Naive thymus-derived CD8-positive, alpha-beta T cell (primary cell): ENCODE measurements at places on chromosomes 5 and 9.

DNA sequence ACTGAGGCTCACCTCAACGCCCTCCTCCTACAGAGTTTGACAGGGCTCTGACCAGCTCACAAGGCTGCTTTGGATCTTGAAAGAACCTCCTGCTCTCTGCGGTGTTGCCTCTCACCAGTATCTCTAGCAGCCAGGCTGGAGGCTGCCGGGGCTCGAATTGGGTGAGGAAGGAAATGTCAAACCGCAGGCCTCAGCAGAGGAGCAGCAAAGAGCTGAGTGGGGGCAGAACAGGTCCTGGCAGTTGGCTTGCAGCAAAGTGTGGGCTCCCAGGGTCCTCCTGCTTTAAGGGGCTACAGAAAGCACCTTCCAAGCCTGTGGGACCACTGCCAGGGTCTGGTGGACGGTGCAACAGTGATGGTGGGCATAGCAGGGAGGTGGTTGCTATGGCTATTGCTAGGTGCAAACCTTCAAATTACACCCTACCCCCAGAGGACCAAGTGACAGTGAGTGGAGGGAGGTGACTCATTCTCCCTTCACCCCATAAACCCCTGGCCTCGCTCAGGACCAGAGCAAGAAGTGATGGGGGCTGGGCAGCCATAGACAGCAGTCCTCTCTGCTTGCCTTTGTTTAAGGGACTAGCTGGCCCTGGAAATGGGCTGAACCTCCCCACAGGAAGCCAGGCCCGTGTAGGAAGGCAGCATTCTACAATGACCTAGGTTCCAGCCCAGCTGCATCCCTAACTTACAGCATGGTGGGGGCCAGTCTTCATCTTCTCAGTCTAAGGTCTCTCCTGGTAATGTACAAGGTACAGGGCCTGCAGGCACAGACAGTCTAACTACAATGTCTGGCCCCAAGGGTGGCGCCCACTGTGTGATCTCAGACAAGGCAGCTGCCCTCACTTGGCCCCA, 18.7 kb downstream of the LCP2 start:
- peak; percentile 96 for DNase-seq

DNA sequence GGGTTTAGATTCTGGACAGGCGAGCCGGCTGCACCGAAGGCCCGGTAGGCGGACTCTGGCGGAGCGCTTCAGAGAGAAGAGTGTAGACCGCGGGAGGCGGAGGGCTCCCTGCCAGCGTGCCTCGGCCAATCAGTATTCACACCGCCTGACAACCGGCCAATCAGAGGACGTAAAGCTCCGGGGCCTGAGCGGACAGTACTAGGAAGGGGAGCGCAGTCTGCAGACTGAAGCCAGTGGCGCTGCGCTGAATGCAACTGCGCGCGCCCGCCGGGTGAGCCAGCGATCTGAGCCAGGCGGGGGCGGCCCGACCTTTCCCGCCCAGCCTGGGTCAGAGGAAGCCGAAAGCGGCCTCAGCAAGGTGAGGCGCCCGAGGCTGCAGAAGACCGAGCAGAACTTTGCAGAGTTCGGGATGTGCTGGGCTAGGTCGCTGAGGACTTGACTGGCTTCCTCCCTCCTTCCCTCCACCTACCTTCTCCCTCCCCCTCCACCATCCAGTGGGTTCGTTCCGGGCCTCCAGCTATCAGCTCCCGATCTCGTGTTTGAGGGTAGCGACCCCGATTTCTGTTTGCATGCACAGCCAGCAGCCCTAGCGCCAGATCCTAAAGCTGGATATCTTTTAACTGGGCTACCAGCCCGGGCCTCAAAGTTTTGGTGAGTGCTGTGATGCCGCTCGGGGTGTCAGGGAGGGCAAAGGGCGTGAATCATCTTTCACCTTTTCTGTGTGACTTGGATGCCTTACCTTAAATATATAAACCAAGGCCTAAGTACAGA, at the start of gene DMRT2:
TSS of gene DMRT2 (plus strand) at position 233 of the 771 bp plus-strand sequence. CDS start 1,257 bp downstream, outside the sequence.
- no peak for DNase-seq

DNA sequence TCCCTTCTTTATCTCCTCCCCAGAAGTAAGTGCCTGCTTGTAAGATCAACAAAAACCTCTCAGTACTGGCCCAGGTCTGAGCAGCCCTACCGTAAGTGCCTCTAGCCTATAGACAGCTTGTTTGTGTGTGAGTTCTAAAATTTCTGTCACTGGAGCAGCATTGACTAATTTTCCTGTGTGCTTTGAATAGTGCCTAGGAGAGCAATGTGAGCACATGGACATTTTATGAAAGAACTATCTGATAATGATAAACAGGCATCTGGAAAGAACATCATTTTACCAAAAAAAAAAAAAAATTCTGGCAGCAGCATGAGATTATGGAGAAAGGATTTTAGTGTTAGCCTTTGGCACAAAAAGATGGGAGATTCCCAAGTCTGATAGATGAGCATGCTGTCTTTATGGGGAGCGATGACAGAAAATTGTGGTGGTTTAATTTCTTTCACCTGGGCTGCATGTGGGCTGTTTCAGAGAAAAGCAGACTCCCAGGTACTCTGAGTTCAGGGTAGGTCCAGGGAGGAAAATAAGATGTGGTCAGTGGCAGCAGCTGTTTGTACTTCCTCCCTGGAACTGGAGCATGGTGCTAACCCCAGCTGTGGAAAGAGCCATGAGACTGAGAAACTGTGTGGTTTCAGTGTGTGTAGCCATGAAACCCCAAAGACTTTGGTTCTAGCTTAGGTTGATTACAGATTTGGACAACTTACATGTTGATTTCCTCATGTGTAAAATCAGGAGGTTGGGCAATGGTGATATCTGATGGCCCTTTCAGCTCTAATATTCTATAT, 419.9 kb downstream of the NTRK2 start:
- no peak for DNase-seq

- DNase-seq: no peak
Measured at GRCh38 chr5:180296771-180297170, 4.9 kb upstream of the MAPK9 start.

DNA sequence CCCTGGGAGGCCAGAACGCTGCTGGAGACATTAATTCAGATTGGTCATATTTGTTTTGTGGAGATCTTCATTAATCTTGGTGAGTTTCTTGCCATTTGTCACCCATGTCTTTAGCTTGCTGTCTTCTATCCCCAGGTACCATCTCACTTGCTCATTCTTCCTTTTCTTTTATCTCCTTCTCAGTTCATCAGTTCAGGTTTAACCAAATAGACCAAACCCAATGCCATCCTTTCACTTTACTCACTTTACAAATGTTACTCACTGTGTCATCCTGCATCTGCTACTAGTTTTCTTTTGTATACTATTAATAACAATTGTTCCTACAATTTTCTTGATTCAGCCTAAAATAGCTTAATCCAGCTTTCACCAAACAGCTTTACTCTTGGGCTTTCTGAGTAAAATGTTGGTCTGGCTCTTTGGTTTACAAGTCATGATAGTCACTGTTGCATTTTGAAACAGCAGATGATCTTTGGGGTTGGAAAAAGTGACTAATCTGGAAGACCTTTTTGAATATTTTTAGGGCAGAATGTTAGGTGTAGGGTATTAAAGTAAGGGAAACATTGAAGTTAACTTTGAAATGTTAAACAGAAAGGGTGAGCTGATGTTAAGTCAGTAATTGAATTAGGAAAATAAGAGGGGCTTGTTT, 246.9 kb downstream of the ZSWIM6 start:
- no peak for DNase-seq

DNA sequence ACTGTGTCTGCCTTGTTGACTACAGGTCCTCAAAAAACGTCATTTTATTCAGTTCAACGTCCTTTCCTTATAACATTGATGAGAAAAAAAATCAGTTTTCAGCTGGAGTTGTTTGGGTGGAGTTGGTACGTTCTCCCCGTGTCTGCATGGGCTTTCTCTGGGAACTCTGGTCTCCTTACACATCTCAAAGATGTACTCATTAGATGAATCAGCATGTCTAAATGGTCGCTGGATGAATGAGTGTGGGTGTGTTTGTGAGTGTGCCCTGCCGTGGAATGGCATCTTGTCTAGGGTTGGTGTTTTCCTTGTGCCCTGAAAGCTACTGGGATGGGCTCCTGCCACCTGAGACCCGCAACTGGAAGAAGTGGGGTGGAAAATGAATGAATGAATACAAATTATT, 30.1 kb downstream of the EGR1 start:
- no peak for DNase-seq

GRCh38 chr5:98065261-98065909, 708.1 kb upstream of the RGMB start:
- no peak for DNase-seq
